ENCODE measurements at places on chromosomes 16 and 17.

- H3K27ac ChIP-seq: no peak overlapping the region
- no peak for DNase-seq
- no peaks in the 10 kb centered on the region for H3K4me1 ChIP-seq
- no peak overlapping the region for H3K4me3 ChIP-seq
- no peaks in the 10 kb centered on the region for H3K36me3 ChIP-seq
These were observed 2.5 kb downstream of the MAF start for GRCh38 chr16:79598063-79598347.

DNA sequence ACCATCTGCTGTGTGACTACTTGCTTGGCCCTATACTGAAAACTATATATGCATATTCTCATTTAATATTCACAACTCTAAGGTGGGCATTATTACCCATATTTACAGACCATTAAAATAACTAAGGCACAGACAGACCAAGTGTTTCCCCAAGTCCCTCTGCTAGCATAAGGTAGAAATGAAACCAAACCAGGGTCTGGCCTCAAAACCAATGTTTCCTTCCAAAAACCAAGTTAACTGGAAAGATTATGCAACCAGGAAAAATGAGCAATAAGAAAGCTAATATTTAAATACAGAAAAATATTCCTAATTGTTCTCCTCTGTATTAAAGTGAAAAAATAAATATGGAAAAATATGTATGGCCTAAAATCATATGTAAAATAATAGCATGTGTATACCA, 50.1 kb downstream of the XPO6 start:
- no peak overlapping the region for H3K27ac ChIP-seq
- no peaks in the 10 kb centered on the region for H3K4me1 ChIP-seq
- no peaks in the 10 kb centered on the region for H3K27me3 ChIP-seq
- no peak for DNase-seq
- H3K36me3 ChIP-seq: peaks cover 4% of the 10 kb centered on the region

GRCh38 chr17:78340183-78340955, 19.5 kb downstream of the SOCS3 start:
- H3K4me1 ChIP-seq: peaks cover 90% of the 10 kb centered on the region
- no peaks in the 10 kb centered on the region for H3K27me3 ChIP-seq
- DNase-seq: no peak
- H3K27ac ChIP-seq: peak overlapping the region; percentile 98

DNA sequence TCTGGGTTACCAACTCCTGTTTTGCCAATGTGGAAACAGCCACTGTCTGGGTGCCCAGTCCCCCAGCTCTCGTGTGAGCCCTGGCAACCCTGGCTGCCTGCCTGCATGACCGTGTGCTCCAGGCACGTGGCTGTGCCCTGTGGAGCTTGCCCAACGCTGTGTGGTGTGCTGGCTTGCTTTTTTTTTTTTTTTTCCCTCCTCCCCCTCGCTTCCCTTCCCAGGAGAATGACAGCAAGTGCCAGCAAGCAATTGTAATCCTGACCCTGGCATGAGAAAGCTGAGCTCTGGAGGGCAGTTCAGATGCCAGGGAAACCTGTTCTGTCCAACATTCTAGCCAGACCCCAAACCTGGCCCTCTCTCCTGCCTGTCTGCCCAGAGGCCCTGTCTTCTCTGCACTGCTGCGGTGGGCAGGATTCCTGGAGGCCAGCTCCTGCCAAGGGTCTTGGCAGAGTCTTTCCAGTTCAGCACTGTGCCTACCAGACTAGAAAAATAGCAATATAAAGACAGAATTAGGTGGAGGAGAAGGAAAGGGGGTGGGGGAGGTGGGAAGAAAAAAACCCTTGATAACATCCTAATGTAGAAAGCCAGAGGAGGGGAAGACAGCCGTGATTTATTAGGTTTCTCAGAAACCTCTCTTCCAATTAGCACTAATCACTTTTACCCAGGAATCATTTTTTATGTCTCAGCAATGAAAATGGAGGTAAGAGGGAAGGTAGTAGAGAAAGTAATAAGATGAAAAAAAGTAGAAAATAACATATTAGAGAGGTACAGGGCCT, 9.0 kb downstream of the HLF start:
- H3K36me3 ChIP-seq: no peaks in the 10 kb centered on the region
- DNase-seq: no peak
- peaks cover 16% of the 10 kb centered on the region for H3K4me1 ChIP-seq
- no peaks in the 10 kb centered on the region for H3K27me3 ChIP-seq
- H3K27ac ChIP-seq: no peak overlapping the region

DNA sequence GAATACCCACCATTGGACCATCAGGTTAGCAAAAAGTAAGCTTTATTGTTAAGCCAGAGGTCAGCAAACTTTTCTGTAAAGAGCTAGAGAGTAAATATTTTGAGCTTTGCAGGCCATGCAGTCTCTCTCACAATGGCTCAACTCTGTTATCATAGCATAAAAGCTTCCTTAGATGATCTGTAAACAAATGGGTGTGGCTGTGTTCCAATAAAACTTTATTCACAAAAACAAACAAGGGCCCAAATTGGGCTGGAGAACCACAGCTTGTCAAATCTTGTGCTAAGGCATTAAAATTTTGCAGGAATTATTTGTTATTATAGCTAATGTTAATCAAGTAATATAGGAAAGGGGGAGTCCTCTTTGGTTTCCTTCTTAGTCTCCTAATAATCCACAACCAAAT, 153.6 kb downstream of the GRIN2A start:
- H3K36me3 ChIP-seq: no peaks in the 10 kb centered on the region
- no peak overlapping the region for H3K27ac ChIP-seq
- no peak for DNase-seq

- no peaks in the 10 kb centered on the region for H3K4me1 ChIP-seq
- DNase-seq: no peak
- H3K4me3 ChIP-seq: no peak overlapping the region
- no peaks in the 10 kb centered on the region for H3K27me3 ChIP-seq
- no peak overlapping the region for H3K27ac ChIP-seq
- peaks cover 61% of the 10 kb centered on the region for H3K36me3 ChIP-seq
These were observed 37.1 kb downstream of the FANCA start for GRCh38 chr16:89779231-89779908.

DNA sequence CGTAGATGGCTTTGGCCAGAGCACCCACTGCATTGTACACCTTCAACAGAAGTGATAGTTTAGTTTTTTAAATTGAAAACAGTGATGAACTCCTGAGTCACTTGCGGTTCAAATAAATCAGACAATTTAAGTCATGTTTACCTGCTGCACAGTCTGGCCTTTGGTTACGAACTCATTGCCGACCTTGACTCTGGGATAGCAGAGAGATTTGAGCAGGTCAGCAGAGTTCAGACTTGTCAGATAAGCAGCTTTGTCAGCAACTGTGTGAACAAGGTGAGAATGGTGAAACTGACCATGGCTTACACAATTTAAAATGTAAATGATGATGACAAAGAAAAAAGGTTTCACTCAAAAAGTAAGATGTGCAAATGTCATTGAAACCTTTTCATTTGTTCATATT, 9.3 kb downstream of the MYH4 start:
- peaks cover 31% of the 10 kb centered on the region for H3K27me3 ChIP-seq
- no peak for DNase-seq
- no peak overlapping the region for H3K27ac ChIP-seq

DNA sequence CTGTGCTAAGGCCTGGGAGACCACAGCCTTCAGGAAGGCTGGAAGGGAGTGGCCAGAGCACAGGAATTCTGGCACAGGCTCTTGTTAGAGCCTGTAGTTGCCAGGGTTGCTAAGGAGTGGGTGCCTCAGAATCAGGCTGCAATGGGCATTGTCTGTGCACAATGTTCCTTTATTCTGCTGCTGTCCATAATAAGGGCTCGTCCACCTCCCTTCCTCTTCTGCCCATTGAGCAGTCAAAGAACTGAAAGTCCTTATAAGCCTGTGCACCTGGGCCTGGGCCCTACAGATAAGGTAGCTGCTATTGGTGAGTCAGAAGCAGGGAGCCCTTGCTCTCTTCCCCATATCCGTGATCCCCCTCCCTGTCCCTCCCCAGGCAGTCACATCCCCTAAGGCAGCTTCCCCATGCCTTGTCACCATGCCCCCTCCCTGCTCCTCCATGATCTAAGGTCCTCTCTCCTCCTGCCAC, 5.4 kb upstream of the CNGB1 start:
- H3K27ac ChIP-seq: no peak overlapping the region
- H3K36me3 ChIP-seq: no peaks in the 10 kb centered on the region
- H3K4me1 ChIP-seq: no peaks in the 10 kb centered on the region
- no peak for DNase-seq
- no peaks in the 10 kb centered on the region for H3K27me3 ChIP-seq

GRCh38 chr16:70421014-70421413, 17.9 kb downstream of the ST3GAL2 start:
- no peak overlapping the region for H3K27ac ChIP-seq
- H3K27me3 ChIP-seq: no peaks in the 10 kb centered on the region
- no peak overlapping the region for H3K4me3 ChIP-seq
- H3K4me1 ChIP-seq: no peaks in the 10 kb centered on the region
- no peak for DNase-seq

GRCh38 chr16:2532494-2533141, 1.4 kb upstream of the CEMP1 start:
- H3K4me3 ChIP-seq: peak overlapping the region; percentile 53
- H3K27me3 ChIP-seq: no peaks in the 10 kb centered on the region
- H3K27ac ChIP-seq: peak overlapping the region; percentile 93
- peaks cover 12% of the 10 kb centered on the region for H3K4me1 ChIP-seq

DNA sequence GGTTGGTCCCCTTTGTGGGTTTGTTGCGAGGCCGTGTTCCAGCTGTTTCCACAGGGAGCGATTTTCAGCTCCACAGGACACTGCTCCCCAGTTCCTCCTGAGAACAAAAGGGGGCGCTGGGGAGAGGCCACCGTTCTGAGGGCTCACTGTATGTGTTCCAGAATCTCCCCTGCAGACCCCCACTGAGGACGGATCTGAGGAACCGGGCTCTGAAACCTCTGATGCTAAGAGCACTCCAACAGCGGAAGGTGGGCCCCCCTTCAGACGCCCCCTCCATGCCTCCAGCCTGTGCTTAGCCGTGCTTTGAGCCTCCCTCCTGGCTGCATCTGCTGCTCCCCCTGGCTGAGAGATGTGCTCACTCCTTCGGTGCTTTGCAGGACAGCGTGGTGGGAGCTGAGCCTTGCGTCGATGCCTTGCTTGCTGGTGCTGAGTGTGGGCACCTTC, 27.3 kb upstream of the STH start:
- H3K36me3 ChIP-seq: no peaks in the 10 kb centered on the region
- H3K4me1 ChIP-seq: no peaks in the 10 kb centered on the region
- no peak overlapping the region for H3K27ac ChIP-seq
- no peaks in the 10 kb centered on the region for H3K27me3 ChIP-seq

- DNase-seq: no peak
- no peak overlapping the region for H3K4me3 ChIP-seq
- no peak overlapping the region for H3K27ac ChIP-seq
- H3K36me3 ChIP-seq: peaks cover 3% of the 10 kb centered on the region
- no peaks in the 10 kb centered on the region for H3K4me1 ChIP-seq
These were observed 31.4 kb downstream of the WWP2 start for GRCh38 chr16:69793526-69793925.

DNA sequence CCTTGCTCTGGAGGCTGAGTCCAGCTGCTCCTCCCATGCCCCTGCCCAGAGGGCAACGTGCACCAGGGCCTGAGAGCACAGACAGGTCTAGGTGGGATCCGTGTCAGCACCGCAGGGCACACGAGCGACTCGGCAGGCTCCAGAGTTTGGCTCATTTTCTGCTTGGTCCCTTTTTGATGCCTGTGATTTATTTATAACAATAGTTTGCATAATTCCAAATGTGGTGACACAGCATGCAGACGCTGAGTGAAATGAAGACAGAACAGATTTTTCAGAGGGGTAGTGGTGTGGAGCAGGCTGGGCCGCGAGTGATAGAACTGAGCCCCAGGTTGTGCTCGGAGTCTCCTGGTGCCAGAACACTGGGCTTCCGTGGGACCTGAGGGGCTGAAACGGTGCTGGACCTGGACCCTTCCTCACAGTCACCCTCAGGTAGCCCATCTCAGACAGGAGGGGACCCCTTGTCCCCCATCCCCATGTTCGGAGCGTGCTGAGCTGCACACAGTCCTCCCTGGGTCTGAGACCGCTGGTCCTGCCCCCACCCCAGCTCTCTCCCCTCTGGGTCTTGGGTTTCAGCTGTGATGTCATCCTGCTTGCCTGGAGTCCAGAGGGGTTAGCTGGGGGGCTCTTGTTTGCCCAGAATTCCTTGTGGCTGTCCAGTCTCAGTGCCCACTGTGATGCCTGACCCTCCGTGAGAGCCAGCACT, 95.9 kb downstream of the METRNL start:
- H3K36me3 ChIP-seq: no peaks in the 10 kb centered on the region
- DNase-seq: no peak
- H3K27me3 ChIP-seq: no peaks in the 10 kb centered on the region
- no peak overlapping the region for H3K27ac ChIP-seq
- H3K4me3 ChIP-seq: no peak overlapping the region

- no peaks in the 10 kb centered on the region for H3K36me3 ChIP-seq
- no peak overlapping the region for H3K4me3 ChIP-seq
- H3K27ac ChIP-seq: no peak overlapping the region
- DNase-seq: no peak
- H3K4me1 ChIP-seq: no peaks in the 10 kb centered on the region
- no peaks in the 10 kb centered on the region for H3K27me3 ChIP-seq
These were observed 53.5 kb downstream of the MARCHF10 start for GRCh38 chr17:62754631-62755030.

DNA sequence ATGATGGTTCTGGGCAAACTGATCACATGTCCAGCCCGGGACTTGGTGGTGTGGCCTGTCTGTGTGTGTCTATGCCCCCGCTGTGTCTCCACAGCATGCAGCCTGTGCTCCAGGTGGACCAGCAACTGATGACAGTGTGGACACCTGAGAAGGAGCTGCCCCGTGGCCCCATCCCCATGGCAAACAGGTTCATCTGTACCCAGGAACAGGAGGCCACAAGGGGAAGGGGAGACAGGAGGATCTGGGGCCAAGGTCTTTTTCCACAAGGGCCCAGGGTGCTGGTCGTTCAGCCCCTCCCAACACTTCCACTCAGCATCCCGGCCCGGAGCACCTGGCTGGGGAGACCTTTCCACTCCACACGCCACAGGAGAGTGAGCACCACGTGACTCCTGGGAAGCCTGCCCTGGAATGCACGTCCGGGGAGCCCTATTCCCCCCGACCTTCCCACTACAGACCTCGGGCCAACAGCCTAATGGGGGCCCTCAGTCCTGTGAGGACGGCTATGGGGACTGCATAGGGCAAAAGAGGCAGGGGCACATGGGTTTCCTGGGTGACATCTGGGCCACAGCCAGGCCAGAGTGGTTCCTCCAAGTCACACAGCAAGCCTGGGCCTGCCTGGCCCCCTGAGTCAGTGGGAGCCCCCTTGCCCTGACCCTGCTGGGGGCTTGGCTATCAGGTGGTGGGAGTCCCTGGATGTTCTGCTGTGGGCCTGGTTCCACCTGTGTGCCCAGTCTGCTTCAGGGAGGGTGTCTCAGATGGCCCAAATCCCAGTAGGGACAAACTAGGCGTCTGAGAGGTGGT, 20.8 kb upstream of the NXPH3 start:
- no peak for DNase-seq
- H3K4me1 ChIP-seq: peaks cover 17% of the 10 kb centered on the region
- H3K27me3 ChIP-seq: no peaks in the 10 kb centered on the region
- H3K27ac ChIP-seq: no peak overlapping the region

DNA sequence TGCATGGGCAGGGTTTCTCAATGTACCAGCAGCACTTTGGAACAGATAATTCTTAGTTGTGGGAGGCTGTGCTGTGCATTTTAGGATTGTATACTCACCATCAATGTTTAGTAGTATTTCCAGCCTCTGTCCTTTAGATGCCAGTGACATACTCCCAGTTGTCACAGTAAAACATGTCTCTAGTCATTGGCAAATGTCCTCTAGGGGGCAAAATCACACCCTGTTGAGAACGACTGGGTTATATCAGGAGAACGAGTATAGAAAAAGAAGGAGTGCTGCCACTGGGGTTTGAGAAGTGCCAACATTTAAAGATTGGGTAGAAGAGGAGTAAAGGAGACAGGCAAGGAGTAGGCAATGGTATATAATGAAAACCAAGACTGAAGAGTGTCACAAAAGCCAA, 37.9 kb upstream of the SMIM36 start:
- peak; percentile 40 for DNase-seq
- no peak overlapping the region for H3K27ac ChIP-seq
- H3K4me1 ChIP-seq: no peaks in the 10 kb centered on the region
- no peak overlapping the region for H3K4me3 ChIP-seq
- H3K36me3 ChIP-seq: no peaks in the 10 kb centered on the region
- peaks cover 72% of the 10 kb centered on the region for H3K27me3 ChIP-seq

Measured in HCT116 (cell line).